Chondrocyte (in vitro differentiated cells): ENCODE measurements at places on chromosomes 16 and 17.

DNA sequence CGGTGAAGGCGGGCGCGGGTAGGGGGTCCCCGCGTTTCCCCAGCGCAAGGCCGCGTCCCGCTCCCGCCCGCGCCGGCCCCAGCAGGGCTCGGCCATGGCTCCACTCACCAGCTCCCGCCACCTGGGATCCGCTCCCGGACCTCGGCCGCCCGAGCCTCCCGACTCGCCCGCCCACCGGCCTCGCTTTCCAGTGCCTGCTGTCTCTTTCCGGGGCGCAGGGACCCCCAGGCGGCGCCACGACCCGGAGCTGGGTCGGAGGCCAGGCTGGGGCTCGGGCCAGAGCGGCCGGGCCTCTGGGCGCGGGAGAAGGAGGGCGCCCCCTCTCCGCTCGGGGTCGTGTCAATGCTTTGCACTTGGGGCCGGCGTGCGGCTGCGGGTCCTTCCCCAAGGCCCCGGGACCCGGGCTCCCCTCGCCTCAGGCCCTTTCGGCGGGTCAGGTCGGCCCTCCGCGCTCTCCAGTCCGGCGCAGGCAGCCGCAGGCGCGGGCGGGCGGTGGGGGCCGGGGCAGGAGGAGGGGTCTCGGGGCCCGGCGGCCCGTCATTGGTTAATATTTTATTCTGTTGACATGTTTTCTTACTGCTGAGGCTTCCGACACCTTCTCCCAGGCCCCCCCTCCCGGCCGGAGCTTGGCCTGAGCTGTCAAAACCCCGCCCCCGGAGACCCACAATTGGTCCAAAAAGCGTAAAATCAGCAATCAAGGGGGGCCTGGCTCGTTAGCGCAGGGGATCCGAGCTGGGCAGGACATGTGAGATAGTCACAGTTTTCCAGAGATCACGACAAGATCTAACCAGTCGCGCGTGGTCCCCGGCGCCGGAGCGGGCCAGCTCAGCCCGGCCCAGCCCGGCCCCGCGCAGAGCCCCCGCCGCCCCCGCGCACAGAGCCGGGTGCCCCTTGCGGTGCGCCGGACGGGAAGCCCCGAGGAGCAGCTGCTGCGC lies at the start of gene TBX2:
TSS of gene TBX2 (plus strand) at position 713 of the 935 bp plus-strand sequence. CDS start 334 bp downstream, outside the sequence.
- no peak for DNase-seq

- DNase-seq: no peak
Observed at GRCh38 chr17:47315451-47316266, 8.1 kb upstream of the EFCAB13 start.

DNA sequence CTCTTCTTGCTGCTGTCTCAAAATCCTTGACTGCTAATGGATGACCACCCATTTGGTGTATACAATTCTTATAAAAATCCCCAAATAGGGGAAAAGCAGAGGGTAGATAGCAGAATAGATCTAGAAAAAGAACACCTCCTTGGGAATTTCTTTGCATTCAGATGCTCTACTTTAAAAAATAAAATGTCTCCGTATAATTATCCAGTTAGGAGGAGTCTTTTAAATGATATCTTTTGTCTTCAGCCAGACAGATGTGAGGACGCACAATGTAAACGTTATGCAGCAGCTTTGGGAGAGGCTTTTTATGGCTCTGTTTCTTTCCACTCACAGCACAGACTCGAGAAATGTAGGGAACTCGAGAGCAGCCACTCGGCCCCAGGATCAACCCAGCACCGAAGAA lies 300.2 kb downstream of the IRF8 start:
- DNase-seq: no peak

DNA sequence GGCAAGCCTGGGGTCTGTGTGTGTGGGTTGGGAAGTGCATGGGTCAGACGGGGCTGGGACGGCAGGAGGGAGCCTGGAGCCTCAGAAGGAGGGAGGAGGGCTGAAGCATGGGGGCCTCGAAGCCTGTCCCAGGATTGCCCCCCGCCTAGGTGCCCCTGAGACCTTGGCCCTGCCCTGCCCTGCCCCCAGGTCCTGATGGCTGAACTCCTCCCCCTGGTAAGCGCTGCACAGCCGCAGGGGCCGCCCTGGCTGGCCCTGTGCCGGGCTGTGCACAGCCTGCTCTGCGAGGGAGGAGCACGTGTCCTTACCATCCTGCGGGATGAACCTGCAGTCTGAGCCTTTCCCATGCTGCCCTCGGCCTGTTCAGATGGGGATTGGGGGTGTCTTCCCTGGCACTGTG lies 4.4 kb downstream of the TEDC2 start:
- DNase-seq: no peak

GRCh38 chr16:20191566-20191965 lies 117.9 kb upstream of the GPR139 start:
- DNase-seq: no peak
